Stimulated activated CD4-positive, alpha-beta T cell treated with anti-CD3 and anti-CD28 coated beads, Interleukin-2, amount 100 ng/mL, for 48 hours (primary cell): ENCODE measurements at places on chromosomes 4 and X.

GRCh38 chrX:16851421-16851820, 18.7 kb downstream of the RBBP7 start:
- no peak for DNase-seq

- no peak for DNase-seq
These were observed 31.1 kb downstream of the CCKAR start for GRCh38 chr4:26459054-26459755.

DNA sequence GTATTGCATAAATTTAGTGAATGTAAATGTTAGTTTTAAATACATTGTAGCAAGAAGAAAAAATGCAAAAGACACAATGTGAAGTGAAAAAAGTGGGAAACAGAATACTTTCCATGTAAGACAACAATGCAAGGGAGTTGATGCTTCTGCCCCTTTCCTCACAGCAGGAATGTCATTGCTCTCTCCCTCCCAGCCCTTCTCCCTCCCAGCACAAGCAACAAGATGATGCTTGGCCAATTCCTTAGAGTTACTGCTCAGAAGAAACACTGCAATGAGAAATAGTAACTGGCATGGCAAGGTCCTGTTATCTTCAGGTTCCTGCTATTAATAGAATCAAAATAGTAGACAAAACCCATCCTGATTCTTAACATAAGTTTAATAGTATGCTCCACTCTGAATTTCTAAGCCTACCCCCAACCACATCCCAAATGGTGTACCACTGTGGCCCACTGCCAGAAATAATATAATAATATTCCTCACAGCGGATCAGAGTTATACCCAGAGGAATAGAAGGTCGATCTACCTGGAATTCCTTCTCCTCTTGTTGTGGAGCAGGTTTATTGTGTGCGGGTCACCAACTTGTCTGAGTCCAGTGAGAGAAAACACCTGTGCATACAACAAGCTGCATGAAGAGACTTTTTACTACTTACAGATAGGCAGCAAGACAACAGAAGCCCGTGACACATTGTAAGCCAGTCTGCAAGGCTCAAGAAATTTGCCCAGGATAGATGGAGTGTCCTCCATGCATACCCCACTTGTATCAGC, 69.8 kb upstream of the SLC7A11 start:
- DNase-seq = no peak

GRCh38 chr4:21018817-21019216, 318.6 kb downstream of the PACRGL start:
- DNase-seq = no peak

DNA sequence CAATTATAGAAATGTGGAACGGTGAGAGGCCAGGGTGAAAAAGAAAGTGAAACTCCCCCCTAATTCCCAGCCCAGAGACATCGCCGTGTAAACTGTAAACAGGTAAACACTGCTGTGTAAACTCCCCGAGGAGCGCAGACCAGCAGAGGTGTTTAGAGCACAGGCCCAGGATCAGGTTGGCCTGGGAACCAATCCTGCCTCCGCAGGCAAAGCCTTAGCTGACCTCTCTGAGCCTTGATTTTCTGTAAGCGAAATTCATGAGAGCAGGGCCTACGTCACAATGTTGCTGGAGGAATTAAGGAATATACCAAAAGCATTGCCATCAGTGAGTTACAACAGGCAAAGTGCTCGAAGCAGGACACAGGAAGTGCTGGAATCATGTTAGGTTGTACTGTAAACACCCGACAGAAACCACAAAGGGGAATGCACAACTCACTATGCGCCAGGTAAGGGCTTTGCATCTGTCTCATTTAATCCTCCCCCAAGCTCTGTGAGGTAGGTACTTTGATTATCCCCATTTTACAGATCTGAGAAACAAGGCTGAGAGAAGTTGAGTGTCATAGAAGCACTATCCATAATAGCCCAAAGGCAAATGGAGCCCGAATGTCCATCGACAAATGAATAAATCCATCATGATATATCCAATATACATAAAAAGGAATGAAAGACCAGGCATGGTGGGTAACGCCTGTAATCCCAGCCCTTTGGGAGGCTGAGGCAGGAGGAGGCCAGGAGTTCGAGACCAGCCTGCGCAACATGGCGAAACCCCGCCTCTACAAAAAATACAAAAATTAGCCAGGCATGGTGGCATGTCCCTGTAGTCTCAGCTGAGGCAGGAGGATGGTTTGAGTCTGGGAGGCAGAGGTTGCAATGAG, 30.7 kb upstream of the KIAA0232 start:
- no peak for DNase-seq

- no peak for DNase-seq
These were observed 178.2 kb downstream of the PTTG2 start for GRCh38 chr4:38138363-38138762.

GRCh38 chrX:42094218-42094617, 170.9 kb upstream of the CASK start:
- DNase-seq = no peak
